ENCODE measurements at places on chromosomes 1 and 21.

- no peak for DNase-seq
Measured at GRCh38 chr1:64482720-64483119, 12.8 kb downstream of the CACHD1 start.

DNA sequence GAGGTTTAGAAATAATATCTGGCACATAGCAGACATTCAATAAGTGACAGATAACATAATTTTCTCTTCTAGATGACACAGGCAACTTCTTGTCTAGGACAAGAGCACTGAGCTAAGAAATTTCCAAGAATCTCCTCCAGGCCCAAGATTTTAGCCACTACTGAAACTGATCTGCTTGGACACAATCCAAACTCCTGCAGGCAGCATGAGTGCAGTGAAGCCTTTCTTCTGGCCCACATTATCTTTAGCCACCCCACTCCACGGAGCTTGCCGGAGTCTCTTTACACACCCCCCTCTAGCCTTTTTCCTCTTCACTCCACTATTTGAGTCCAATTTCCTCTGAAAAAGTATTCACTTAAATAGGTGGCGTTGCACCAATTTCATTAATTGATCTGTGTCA is 142.9 kb upstream of the DUSP10 start:
- no peak for DNase-seq

GRCh38 chr1:3274972-3275371 is 179.5 kb upstream of the ARHGEF16 start:
- DNase-seq = no peak

GRCh38 chr1:116506132-116507004 is 64.5 kb downstream of the CD58 start:
- no peak for DNase-seq

DNA sequence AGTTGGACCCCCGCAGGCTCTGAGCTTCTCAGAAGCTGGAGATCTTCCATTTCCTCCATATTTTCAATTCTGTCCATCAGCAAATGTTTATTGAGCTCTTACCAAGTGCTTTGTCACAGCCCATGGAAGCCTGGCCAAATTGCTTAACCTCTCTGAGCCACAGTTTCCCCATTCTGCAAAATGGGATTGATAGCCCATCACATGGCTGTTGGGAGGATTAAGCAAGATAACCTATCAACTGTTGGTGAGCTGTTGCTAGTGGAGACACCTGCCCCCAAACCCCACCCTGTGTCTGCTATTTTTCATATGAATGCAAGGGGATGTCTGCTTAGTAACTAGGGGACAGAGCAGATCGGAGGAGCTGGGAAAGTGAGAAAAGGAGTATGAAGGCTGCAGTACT is 38.3 kb downstream of the CD34 start:
- DNase-seq = no peak

DNA sequence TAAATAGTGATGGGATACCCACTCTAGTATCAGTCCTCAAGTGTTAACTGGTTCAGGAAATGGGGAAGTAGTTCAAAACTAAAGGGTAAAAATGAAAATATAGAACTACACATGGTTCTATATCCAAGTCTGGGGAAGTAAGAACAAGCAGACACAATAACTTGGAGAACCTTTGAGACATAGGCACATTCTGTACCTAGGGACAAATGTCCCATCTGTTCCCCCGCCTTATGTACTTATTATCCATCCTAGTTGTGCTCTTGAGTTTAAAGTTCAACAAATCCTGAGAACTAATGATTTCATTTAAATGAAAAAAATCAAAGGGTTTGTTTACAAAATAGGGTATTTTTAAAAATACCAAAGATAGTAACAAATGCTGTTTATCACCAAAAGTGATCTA is 32.5 kb downstream of the WNT2B start:
- DNase-seq = no peak

- no peak for DNase-seq
Measured at GRCh38 chr1:7293702-7294629, 477.1 kb upstream of the VAMP3 start.

- no peak for DNase-seq
Measured at GRCh38 chr1:187985145-187985896, 1156.6 kb downstream of the PLA2G4A start.

GRCh38 chr1:8974551-8974950 is 28.9 kb downstream of the CA6 start:
- no peak for DNase-seq

- no peak for DNase-seq
Measured at GRCh38 chr1:28297826-28298225, 31.0 kb upstream of the MED18 start.

- no peak for DNase-seq
Measured at GRCh38 chr1:25799352-25799934, 550 bp upstream of the SELENON start.

GRCh38 chr1:64111787-64112186 is 91.6 kb upstream of the UBE2U start:
- no peak for DNase-seq

- DNase-seq = no peak
Measured at GRCh38 chr21:17536381-17536780, 23.5 kb downstream of the CXADR start.

GRCh38 chr1:181064011-181064623 is 24.4 kb upstream of the IER5 start:
- DNase-seq = no peak

DNA sequence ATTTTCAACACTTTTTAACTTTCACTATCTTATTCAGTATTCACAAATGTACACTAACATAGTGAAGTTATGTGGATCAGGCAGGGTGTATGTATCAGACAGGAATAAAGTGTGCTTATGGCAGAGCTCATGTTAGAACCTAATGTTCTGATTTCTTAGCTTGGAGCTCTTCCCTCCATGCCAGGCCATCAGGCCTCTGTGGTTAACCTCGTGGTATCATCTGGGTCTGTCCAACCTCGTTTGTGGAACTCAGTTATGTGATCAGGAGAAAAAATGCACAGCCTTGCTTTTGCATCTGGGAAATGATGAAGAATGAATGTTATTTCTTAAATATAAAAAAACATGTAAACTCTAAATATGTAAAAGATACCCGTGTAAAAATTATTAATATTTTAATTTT is 86.9 kb downstream of the MPZL1 start:
- no peak for DNase-seq

DNA sequence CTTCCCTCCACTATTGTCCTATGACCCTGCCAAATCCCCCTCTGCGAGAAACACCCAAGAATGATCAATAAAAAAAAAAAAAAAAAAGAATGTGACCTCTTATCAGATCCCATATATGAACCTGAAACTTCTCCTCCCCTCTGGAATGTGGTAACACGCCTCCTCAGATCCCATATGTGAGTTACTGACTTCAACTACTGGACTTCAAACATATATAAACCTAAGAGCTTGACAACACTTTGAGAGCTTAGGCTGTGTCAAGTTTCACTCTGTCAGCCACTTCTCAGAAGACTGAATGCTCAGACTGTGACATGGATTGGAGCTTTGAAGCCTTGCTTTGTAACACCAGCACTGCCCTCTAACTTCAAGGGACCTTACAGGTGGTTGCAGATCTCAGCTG is 148.4 kb downstream of the COP1 start:
- no peak for DNase-seq

- DNase-seq = no peak
Measured at GRCh38 chr1:42176902-42177519, 12.5 kb upstream of the GUCA2A start.

DNA sequence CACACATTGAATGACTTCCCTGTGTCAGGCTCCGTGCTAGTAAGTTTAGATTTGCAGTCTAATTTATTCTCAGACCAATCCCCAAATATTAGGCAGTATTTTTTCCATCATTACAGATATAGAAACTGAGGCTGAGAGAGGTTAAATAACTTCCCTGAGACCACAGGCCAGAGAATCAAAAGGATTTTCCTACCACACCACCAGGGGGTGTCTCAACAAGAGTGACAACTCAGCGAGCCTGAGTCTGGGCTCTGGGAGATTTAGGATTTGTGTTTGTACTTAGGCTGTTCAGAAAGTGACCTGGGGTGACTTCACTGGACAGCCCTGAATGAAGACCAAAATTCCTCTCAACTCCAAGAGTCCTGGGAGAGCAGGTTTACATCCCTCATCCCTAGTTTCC is 13.3 kb upstream of the LCE5A start:
- DNase-seq = no peak
